ENCODE measurements at places on chromosomes 3 and 15.

GRCh38 chr3:105013657-105014056 is 353.1 kb upstream of the ALCAM start:
- no peak for DNase-seq

GRCh38 chr3:39130693-39131265 is 22.6 kb downstream of the CSRNP1 start:
- no peak for DNase-seq

- no peak for DNase-seq
Observed at GRCh38 chr3:142240708-142241107, 15.3 kb upstream of the GK5 start.

GRCh38 chr15:68512598-68512997 is 66.2 kb upstream of the CORO2B start:
- no peak for DNase-seq

DNA sequence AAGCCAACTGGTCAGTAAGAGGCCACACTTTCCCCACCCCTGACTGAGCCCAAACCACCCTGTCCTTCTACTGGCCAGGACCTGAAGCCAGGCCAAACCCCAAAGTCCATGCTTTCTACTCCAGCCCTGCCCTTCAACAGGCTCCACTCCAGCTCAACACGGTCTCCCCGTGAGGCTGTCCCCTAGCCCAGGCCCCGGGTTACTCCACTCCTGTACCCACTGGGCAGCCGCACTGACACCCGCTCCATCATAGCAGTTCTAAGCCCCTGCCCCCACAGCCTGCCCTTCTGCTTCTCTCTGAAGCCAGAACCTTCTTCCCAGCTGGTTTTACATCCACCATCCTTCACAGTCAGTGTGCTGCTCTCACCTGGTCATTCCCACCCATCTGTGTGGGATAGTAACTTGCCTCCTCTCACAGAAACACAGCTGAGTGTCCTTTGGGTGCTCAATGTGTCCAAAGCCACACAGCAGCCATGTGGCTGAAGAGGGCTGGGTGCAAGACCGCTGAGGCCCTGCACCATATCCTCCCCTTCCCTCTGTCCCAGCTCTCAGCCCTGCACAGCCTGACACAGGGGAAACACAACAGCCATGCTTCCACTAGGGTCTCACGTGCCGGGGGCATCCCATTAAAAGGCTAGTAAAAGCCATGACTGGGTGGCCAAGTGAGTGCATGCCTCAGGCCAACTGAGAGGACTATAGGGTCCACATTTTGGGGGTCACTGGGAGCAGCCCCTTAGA is 38.1 kb downstream of the TLE3 start:
- peak; percentile 41 for DNase-seq

DNA sequence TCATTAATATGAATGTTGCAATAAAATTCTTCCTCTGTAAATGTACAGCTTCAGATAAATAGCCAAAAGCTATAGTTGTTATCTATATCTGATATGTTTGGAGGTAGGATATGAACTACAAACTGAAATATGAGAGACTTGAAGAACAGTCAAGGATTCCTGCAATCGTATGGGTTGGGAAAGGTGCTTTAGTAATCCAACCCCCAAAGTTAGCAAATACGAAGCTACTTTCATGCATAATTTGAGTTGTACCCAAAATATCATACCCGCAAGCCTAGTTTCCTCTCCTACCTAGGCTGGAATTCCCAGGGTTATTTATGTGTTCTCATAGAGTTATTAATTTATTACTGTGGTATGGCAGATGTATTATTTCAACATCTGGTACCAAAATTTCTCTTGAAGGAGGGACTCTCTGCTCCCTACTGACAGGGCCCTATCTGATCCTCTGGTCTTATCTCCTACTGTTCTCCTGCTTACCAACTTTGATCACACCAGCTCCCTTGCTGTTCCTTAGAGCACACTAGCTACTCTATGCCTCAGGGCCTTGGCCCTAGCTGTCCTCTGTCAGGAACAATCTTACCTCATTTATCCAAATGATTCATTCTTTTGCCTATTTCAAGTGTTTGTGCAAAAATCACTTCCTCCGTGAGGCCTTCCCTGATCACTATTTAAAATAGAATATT is 140.4 kb upstream of the CCDC54 start:
- no peak for DNase-seq

GRCh38 chr3:53533472-53533871 is 39.1 kb downstream of the CACNA1D start:
- no peak for DNase-seq

DNA sequence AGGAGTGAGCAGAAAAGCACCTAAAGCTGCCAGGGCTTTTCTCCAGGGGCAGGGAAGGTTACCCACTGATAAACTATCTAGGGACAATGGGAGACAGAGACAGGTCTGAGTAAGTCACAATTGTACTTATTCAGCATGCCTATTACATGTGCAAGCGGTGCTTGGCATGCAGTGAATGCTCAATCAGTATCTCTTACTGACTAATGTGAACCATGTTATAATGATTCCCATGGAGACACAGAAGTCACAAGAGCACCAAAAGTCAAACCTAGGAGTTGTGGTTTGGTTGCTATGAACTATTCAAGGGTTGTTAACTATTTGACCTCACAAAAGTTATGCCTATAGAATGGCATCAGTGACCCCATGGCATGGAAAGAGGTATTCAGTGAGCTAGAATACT is 50.0 kb upstream of the RASGRP1 start:
- DNase-seq, result no peak

GRCh38 chr3:131020122-131020693 is 6.4 kb downstream of the ASTE1 start:
- DNase-seq, result no peak

DNA sequence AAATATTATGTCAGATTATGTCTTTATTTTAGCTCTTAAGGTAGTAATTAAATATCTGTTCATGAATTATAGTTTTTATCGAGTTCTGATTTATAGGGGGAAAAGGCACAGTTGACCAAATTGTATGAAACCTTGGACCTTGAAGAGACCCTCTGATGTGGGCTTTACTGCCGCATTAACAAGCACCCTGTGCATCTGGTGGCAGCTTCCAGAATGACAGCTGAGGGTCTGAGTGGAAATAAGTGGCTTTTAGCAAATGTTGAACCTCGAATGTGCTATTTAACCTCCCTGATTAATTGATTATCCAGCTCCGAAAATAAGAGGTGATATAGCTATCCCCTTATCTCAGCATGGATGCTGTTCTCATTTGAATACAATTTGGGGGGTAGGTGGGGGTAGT is 87.0 kb downstream of the TMEM108 start:
- DNase-seq, result no peak

GRCh38 chr15:77226652-77227051 is 155.7 kb upstream of the TSPAN3 start:
- no peak for DNase-seq

GRCh38 chr15:100501117-100501516 is 27.6 kb downstream of the CERS3 start:
- DNase-seq, result no peak

GRCh38 chr15:100311833-100312476 is 29.8 kb downstream of the ADAMTS17 start:
- DNase-seq, result no peak

DNA sequence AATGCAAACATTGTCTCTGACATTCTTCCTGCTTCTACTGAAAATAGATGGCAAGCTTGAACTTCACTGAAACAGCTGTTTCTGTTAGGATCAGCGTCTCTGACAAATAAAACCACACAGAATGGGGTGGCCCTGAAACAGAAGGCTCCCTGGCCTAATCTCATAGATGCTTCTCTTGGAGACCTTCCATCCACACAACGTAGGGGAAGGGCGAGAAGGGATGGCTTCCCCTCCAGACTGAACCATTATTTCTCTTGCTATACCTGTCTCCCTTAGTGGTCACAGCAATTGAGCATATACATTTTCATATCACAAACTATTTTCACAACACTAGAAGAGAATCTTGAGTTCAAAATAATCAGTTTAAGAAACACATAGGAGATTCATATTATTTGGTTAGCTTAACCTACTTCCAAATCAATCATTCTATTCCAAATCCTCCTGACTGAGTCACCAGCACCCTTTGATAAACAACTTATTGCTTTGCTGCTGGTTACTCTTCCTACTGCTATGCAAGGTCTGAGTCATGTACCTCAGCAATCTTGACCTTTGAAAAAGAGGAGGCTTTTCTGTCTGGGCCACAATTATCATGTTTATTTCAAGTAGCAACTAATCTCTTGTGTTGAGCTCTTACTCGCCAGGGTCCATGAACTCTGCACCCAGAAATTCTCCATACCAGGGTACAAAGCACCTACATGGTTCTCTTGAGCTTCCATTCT is 45.5 kb downstream of the CBLB start:
- DNase-seq, result no peak

DNA sequence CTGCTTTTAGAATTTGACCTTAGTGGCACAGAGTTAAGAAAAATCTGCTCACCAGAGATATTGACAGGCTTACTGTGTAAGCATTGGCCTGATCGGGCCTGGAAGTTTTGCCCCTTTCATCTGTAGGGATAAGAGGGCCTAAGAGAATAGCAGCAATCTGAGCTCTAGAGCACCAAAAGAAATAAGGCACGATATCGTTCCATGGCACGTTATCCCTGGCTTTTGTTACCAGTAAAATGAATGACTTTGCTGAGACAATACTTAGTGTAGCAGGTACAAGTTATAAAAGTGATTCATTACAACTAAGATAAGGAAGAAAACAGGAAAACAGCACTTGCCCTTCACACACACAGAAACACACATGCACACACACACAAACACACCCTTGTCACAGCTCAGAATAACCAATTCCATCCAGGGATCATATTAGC is 5.0 kb downstream of the THBS1 start:
- no peak for DNase-seq

GRCh38 chr15:33215941-33216872 is 21.7 kb upstream of the FMN1 start:
- DNase-seq, result no peak

DNA sequence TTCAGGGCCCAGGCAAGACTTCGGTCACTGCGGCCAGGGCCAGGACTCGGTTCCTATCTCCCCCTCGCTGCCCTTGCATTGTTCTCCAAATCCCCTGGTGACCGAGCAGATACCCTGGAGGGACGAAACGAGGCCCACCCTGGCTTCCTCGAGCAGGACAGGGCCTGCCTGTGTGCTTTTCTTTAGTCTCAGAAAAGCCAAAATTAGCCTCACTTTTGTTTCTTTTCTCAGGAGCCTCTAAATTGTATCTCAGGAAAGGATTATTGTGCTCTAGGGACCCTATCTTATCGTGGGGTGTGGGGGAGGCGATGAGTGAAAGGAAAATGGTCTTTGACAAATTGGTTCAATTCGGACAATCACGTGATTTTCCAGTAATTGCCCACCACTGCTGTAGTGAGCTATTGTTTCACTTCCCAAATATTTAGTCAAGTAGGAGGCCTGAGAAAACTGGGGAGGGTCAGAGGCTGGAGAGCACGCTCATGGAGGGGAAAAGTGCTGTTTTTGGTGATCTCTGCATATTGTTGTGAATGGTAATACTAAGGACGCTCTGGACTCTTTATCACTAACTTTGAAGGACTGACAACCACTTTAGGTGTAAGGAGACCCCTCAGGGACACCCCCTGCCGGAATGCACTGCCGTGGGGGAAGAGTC is 61.6 kb downstream of the TMEM44 start:
- no peak for DNase-seq

- no peak for DNase-seq
Observed at GRCh38 chr15:85826756-85827515, 32.2 kb upstream of the KLHL25 start.

DNA sequence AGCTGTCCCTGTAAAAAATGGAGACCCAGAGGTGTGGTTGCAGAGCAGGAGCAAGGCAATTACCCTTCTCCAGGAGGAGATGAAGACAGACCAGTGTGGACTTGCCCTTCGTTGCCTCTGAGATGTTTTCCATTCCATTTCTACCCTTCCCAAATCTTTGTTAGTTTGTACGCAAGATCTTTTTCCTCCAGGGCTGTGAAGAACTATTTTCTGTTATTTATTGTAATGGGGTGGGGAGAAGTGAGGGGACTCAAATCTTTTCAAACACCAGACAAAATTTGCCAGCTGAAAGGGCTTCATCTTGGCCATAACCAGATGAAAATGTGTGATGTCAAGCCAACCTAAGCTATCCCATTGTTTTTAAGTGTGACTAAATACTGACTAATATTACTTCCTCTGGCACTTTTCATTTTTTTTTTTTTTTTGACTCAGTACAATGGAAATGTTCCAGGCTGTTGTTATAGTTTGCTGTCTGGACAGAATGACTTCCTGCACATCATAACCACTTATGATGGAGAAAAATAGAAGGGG is 271.3 kb upstream of the TPRG1 start:
- DNase-seq, result no peak

GRCh38 chr3:120567370-120568201 is 28.6 kb upstream of the NDUFB4 start:
- DNase-seq, result no peak

- peak; percentile 86 for DNase-seq
Observed at GRCh38 chr15:31128919-31129768, 27.6 kb upstream of the TRPM1 start.

- DNase-seq, result no peak
Observed at GRCh38 chr15:92075764-92076163, 222.3 kb downstream of the SLCO3A1 start.

DNA sequence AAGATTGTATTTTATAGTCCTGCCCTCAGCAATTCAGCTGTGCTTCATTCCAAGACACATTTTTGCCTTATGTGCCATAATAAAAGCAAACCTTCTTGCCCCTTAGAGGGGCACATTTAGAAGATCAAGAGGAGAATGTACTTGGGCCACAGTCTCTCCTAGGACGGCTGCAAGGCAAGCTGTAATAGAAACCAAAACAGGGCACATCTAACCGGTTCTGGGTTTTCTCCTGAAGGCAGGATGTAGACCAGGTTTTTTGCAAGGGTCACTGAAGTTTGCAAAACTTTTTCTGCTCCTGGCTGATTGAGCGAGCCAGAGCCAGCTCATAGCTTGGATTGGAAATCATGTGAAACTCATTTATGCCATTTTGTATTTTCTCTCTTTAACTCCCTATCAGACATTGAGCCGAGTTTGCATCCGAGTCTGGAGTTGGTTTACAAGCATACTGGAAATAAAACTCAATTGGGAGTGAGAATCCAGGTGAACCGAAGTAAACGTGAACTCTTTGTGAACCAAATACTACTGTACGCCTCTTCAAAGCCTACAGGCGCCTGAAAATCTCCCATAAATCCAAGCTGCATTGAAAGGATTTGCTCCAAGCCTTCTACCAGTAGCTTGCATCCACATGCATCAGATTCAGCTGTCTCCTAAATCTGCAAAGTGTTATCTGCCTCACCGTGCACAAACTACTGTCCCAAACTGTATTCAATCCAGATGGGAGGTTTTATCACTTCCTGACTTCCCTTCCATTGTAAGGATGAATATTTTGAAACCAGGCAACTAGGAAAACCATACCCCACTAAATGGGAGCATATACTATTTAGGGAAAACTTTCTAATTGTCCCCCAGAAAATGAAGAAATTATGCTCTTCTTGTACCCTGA is 60.9 kb upstream of the TSC22D2 start:
- no peak for DNase-seq

- DNase-seq, result no peak
Observed at GRCh38 chr3:10204921-10205320, 40.2 kb downstream of the IRAK2 start.

DNA sequence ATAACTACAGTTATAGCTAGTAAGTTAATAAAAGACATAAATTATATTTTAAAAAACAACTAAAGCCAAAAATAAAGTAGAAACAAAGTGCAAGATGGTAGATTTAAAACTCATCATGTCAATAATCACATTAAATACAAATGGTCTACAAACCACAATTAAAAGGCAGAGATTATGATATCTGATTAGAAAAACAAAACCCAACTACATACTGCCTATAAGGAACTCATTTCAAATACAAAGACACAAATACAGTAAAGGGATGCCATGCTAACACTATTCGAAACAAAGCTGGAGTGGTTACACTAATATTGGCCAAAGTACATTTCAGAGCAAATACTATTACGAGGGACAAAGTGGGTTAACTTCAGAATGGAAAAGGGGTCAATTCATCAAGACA is 426.5 kb downstream of the SHQ1 start:
- no peak for DNase-seq

All from left lobe of liver (tissue), 2 donors.